ENCODE measurements at places on chromosomes 11 and 22.

DNA sequence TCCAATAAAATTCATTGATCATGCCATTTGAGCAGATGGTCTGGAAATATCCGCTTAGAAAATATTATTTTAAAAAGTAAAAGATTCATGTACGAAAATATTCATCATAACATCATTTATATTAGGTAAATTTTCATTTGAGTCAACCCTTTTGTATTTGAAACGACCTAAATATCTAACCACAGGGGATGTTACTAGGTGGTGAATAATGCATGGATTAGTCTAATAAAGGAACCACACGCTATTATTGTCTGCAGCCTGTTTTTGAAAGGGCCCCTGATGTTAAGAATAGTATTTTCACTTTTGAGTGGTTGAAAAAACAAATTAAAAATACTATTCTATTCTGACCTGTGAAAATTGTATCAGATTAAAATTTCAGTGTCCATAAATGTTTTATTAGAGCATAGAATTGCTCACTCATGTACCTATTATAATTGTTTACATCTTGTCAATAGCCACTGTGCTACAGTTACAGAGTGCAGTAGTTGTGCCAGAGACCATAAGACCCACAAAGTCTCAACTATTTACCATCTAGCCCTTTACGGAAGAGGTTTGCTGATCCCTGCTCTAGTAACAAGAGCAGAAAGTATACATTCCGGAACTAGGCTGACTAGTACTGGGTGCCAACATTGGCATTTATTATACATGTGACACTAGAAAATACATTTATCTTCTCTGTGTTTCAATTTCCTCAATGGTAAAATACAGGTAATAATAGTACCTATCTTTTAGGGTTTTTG is 176.1 kb downstream of the LRRC4C start:
- no peak for DNase-seq

GRCh38 chr22:47110817-47111443 is 348.5 kb downstream of the TBC1D22A start:
- no peak for DNase-seq

GRCh38 chr11:74276581-74276980 is 34.9 kb downstream of the P4HA3 start:
- DNase-seq, result no peak

GRCh38 chr11:121453589-121454299 is 977 bp upstream of the SORL1-AS1 start:
- no peak for DNase-seq

- no peak for DNase-seq
Measured at GRCh38 chr22:45399712-45400445, 13.5 kb downstream of the SMC1B start.

DNA sequence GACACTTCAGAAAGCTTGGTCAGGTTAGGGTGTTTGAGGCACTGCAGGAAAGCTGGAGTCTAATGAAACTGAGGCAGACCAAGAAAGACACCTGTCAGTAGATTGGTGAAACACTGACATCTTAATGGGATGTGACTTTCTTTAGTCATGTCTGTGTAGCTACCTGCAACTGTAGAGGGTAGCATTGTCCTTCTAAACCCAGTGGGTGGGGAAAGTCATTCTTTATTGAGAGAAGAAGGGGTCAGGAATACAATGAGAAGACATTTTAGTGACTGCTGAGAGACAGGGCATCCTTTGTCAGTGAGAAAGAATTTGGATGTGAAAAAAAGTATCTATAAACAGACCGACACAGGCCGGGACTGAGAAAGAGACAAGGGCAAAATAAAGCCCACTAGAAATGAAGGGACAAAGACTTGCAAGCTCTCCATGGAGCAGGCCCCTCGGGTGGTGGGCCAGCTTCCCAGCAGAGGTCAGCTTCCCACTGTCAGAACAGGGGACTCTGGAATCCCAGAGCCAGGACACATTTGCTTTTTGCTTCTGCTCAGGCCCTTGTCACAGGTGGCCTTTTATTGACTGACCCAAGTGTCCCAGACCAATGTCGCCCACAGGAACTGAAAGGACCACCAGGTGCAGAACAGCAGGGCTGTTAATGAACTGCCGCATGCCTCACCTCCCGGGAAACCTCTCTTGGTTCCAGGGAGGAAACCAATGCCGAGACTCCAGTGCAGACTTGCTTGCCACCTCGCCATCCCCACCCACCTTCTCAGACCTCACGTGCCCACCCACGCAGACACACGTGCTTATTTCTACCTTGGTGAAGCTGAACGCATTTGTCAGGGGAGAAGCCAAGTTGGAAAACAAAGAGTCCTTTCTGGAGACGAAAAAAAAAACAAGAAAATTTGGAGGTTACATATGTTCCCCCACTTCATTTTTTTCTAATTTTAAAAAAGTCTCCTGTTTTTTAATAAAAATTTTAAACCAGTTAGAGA is 212.8 kb downstream of the TENM4 start:
- no peak for DNase-seq

- no peak for DNase-seq
Measured at GRCh38 chr11:86118253-86118652, 49.4 kb upstream of the PICALM start.

DNA sequence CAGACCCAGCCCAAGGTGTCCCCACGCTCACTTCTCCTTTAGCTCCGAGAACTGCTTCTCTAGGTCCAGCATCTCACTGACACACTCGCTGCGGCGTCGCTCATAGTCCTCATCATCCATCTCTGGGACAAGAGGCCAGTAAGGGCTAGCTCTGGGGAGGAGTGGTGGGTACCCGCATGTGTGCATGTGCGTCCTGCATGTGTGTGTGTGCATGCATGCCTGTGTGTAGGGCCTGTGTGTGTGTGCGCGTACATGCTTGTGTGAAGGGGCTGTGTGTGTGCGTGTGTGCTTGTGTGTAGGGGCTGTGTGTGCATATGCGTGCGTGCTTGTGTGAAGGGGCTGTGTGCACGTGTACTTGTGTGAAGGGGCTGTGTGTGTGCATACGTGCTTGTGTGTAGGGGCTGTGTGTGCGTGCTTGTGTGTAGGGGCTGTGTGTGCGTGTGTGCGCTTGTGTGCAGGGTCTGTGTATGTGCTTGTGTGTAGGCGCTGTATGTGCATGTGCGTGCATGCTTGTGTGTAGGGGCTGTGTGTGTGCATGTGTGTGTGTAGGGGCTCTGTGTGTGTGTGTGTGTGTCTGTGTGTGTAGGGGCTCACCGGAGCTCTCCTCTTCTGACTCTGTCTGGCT is 3.3 kb downstream of the BRMS1 start:
- DNase-seq, result no peak

- peak; percentile 87 for DNase-seq
Measured at GRCh38 chr22:28882878-28883656, at the start of gene ZNRF3. Gene ZNRF3 (plus strand): TSS chr22:28883572. CDS start chr22:28883767, 195 bp downstream.

Measured in fibroblast of the conjunctiva (primary cell).